ENCODE measurements at places on chromosomes 13 and 19.

DNA sequence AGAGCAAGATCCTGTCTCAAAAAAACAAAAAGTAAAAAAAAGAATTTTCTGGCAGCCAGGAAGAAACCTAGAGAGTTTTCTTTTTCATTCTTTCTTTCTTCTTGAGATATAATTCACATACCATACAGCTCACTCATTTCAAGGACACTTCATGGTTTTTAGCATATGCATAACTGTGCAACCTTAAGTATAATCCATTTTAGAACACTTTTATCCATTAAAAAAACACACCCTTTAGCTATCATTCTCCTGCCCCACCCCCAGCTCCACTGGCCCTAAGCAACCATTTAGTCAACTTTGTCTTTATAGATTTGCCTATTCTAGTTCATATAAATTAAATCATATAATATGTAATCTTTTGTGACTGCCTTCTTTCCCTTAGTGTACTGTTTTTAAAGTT, 8.1 kb upstream of the IPO5 start:
- no peak for DNase-seq

DNA sequence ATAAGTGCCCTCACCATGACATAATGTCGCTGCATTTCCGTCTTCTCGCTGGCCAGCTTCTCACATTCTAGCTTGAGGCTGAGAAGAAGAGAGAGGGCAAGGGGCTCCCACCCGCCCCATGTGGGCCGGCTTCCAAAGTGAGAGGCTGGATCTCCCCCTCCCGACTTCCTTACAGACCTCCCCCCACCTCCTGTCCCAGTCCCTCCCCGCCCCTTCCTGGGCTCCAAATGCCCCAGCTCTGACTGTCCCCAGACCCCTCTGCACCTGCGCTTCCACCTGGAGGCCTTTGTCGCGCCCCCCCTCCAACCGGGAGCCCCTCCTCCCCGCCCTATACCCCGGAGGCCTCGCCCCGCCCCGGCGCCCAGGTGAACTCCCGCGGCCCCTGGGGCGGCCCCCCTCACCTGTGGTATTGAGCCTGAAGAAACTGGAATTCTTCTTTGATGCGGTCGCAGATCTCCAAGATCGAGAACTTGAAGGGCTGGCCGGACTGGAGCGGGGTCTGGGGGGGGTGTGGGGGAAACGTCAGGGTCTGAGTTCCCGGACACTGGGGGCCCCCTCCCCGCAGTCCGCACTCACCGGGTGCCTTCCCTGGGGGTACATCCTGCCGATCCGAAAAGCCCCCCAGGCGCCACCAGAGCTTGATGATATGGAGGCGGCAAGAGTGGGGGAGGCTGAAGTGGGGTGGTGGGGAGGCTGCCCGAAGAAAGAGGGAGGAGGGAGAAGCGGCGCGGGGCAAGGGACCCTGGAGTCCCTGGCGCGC, 595 bp downstream of the TLE2 start:
- no peak for DNase-seq

DNA sequence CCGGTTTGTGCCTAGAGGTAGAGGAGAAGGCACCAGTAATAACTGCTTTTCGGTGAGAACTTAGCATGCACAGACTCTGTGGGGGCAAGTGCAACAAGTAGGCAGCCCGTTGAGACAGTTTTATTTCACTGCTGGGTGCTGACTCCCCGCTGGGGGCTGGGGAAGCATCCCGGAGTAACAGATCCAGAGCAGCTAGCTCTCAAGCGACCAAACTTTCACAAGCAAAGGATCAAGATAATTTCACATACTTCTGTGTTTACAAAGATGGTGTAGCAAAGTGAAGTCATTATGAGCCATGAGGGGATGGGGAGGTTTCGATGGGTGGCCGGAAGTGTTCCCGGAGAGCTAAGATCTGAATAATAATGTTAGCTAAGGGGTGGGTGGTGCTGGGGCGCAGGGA, 2.8 kb downstream of the NACC1 start:
- DNase-seq: no peak

DNA sequence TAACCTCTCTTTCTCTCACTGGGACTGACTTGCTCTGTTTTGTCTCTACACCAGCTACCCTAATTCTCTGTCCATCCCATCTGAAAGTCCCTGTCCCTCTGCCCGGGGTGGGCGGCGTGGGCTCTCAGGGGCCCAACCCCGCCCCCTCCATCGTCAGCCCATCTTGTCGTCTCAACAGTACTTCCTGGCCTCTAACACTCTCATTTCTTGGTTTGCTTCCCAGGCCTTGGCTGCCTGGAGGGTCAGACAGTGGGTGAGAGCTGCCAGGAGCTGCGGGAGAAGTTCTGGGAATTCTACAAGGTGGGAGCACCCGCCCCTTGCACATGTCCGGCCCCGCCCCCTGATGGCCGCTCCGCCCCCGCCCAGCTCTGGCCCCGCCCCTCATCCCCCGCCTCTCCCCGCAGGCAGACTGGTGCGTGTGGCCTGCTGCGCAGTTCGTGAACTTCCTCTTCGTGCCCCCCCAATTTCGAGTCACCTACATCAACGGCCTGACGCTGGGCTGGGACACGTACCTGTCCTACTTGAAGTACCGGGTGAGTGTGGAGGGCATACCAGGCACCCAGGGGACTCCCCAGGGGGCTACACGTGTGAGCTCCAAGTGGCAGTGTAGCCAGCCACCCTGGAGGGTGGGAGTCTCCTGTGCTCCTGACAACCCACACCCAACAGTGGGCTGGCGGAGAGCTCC, 1.7 kb downstream of the MPV17L2 start:
- no peak for DNase-seq

DNA sequence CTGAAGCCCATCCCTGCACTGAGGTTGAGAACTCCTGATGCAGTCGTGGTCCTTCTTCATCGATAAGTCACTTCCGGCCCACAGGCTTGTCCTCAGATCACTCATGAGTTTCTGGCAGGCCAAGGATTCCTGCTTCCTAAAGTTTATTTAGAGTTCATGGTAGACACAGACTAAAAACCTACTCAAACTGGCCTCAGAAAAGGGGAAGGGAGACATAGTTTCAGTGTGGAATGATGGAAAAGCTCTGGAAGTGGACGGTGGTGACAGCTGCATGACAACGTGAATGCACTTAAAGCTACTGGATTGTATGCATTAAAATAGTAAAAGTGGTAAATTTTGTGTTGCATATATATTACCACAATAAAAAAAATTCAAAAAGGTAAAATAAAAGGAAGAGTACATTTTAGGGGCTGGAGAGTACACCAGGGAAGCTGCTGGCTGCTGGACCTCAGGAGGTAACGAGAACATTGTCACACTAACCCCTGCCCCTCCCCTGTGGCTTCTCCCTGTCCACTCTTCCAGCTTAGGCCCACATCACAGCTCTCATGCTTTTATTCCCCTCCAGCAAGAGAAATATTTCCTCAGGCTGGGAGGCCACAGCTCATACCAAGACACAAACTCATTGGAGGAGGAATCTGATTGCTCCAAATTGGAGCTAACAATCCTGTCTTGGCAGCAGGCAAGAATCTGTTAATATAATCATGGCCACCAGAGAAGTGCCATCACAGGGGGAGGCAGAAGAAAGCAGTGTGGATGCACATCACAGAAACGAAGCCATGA, 741.0 kb downstream of the UQCRFS1 start:
- DNase-seq: no peak

- no peak for DNase-seq
These were observed 321.2 kb upstream of the NBEA start for GRCh38 chr13:34620862-34621261.

- no peak for DNase-seq
These were observed 5.3 kb downstream of the ZNF296 start for GRCh38 chr19:45070861-45071544.

- DNase-seq: peak; percentile 98
These were observed at the start of gene ZNF749 for GRCh38 chr19:57435062-57435978. TSS of gene ZNF749 (plus strand) at chr19:57435325. CDS start at chr19:57435579, 254 bp downstream.

DNA sequence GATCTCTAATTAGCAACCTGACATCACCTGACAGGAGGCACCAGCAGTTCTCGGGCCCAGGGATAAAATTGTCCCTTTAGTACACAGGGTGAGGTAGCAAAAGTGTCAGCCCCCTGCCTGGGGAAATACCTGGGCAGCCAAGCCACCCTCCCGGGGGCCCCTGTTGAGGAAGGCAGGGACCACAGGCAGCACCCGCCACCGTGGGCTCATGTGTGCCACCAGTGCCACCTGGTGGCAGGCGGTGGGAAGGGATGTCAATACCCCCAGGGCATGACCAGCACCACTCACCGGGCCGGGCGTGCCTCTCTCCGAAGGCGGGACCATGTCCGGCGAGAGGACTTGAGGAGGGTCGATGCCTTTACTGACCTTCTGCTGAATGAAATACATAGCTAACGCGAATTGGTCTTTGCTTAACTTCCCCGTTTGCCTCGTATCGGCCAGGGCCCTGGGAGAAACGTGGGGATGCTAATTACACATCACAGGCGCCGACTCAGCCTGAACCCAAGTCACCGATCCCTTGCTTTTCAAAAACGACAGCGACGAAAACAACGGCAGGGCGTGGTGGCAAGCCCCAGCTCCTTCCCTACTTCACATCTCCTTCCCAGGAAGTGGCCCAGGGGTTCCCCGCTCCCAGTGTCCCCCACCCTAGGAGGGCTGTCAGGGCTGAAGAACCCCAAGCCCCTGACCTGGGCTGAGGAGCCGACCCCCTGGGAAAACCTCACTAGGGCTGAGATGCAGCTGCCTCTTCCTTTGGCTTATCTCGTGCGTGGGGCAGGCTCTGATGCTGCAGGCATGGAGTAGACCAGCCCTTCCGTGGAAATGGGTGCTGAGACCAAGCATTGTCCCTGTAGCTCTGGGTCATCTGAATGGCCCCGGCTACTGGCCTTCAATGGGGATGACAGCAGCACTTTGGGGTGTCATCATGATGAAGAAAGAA, 53.8 kb downstream of the EPS15L1 start:
- peak; percentile 10 for DNase-seq

- DNase-seq: no peak
These were observed 383.4 kb downstream of the ITGBL1 start for GRCh38 chr13:101835920-101836319.

DNA sequence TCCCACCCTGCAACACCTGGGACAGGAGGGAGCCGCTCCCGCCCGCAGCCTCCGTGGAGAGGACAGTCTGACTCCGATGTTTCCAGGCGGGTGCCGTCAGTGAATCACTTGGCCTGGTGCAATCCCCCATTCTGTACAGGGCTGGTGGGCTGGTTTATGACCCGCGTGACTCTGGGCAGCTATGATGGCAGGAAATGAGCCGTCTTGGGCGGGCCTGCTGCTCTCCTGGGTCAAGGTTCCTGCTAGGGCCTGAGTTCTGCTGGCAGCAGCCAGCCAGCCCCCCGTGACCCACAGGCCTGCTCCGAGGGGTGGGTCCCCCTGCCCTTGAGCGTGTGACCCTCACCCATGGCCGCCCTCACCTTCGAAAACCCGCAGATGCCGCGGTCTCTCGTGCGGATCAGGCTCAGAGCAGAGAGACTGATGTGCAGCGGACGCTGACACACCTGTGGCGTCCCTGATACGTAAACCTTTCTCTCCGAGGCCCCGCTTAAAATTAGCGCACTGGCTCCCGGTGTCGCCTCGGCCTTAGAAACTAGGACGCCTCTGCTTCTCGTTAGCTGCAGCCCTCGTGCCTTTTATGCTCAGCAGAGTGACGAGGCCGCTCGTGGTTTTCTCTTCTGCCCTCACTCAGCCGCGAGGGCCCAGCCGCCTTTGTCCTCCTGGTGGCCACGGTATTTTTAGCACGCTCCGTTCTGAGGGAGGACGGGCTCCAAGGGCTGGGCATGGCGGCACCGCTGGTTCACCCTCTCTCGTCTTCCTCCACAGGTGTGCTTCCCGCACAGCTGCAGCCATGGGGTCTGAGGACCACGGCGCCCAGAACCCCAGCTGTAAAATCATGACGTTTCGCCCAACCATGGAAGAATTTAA, 63.4 kb downstream of the KDM4B start:
- no peak for DNase-seq

DNA sequence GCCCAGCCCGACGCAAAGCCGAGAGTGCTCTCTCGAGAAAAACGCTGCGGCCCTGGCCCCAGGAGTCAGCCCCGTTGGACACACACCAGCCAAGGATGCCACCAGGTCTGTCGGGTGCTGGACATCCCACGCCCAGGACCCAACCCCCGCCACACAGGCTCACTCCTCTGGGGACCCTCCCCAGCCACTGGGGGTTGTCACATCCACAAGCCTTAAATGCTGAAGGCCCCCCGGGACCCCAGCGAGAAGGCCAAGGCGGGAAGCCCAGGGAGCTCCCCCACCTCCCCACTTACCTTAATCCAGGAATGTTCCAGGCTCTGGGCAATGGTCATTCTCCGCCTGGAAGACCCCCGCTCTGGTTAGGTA, 11.2 kb downstream of the DAPK3 start:
- DNase-seq: no peak

GRCh38 chr13:56659041-56659471, 481.7 kb upstream of the PRR20A start:
- DNase-seq: no peak

DNA sequence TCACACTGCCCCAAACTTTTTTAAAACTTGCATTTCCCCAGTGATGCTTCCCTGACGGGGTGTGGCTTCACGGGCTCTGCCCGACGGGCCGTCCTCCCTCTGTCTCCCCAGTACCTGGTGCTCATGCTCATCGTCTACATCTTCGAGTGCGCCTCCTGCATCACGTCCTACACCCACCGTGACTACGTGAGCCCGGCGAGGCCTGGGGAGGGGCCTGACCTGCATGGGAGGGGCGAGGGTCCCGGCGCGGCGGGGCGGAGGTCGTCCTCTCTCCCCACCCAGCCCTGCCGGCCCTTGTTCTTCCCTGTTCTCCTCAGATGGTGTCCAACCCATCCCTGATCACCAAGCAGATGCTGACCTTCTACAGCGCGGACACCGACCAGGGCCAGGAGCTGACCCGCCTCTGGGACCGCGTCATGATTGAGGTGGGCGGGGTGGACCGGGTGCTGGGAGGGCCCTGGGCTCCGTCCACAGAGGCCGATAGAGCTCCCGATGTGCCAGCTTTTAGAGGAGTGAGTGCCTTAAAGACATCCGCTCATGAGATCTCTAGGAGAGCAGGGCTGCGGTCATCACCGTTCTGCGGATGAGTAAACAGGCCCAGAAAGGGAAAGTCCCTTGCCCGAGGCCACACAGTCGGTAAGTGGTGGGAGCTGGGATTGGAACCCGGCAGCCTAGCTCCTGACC, 6.9 kb downstream of the UPK1A start:
- DNase-seq: no peak

DNA sequence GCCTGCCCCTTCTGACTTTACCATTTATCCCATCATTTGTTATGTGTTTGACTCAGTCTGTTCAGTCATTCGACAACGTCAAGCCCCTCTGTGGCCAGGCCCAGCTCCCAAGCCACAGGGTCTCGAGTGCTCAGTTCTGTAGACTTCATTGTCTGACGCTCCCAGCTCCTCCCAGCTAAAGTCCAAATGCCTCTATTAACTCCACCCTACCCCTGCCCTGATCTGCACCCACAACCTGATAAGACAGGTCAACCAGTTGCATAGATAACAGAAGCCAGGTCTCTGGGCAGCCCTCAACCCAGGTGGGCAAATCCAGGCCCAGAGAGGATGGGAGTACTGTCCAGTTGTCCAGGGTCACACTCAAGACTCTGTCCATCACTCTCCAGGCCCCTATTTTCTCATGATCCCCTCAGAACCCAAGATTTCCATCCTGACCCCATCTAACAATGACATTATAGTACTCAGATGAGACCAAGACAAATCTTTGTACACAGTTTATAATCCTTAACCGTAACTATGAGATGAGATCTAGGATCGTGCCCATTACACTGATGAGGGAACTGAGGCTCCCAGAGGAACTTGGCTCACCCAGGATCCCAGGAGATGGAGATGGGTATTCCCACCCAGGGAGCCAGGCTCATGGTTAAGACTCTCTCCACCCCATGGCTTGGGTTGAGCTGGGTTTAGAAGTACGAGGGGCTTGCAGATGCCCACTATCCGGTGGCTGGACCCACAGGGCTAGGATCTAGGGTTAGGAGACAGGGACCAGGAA, 1.1 kb downstream of the TM6SF2 start:
- DNase-seq: no peak
